ENCODE measurements at places on chromosomes 5 and 9. TPM values are rescaled to one million over a fixed set of nuclear protein-coding genes. Genes with fewer than 3 reads are reported as not detected.

- no peak for DNase-seq
Observed at GRCh38 chr9:78982849-78983248, 588.9 kb upstream of the TLE4 start.

- DNase-seq = no peak
Observed at GRCh38 chr5:3033033-3033755, 281.7 kb upstream of the IRX2 start.

DNA sequence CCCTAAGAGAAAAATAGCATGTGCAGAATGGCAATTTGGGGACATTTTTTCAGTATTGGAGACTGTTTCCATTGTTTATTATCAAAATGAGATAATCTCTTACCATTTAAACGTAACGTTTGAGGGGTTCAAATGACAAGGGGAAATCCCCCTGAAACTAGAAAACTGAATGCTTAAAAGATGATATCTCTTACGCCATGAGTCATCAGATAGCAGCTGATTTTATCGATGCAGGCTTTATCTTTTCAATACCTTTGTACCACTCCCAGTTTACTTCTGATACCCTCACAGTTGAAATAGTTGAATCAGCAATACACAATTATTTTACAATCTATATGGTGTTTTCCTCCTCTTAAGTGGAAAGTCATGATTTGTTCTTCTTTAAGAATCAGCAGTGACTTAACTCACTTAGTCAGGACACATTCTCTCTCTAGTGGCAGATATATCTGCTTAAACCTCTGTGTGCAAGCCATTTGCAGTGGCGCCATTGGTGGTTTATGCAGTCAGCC is 29.2 kb downstream of the OSMR start:
- DNase-seq = no peak

DNA sequence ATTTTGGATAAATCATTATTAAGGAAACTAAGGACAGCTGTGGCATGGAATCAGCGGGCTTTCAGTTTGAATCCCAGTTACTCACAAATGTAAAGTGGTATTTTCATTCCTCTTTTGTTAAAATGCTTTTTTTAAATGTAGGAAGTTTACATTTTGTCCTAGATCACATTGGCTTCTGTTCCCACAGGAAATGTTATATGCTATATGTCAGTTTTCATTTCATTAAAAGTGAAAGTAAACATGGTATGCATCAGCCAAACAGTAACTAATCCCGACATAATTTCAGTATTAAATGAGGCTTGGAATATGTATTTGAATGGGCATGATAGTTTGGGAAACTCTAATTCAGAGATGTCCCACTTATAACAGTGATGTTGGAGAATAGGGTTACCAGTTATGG is 18.6 kb upstream of the SMIM15 start:
- DNase-seq = no peak

The TAS2R1 gene
- not detected for total RNA-seq

The DNM1 gene
- 5.4 TPM for total RNA-seq

- DNase-seq = no peak
Observed at GRCh38 chr9:13627071-13627470, 347.6 kb upstream of the MPDZ start.

DNA sequence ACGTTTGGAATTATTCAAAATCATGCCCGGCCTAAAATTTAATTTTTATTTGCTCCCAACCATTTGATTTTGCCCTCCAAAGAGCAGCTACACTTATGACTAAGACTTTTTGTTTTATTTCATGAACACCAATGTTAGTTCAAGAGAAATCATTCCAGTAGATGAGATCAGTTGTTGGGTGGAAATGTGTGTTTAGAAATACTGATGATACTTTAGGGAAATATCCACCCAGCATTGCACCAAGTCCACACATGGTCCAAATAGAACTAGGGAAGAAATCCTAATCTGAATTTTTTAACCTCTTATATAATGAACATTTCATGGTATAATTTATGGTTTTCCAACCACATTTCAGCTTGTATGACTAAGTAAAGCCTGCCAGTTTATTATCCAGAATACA is 28.3 kb upstream of the GOLPH3 start:
- no peak for DNase-seq

DNA sequence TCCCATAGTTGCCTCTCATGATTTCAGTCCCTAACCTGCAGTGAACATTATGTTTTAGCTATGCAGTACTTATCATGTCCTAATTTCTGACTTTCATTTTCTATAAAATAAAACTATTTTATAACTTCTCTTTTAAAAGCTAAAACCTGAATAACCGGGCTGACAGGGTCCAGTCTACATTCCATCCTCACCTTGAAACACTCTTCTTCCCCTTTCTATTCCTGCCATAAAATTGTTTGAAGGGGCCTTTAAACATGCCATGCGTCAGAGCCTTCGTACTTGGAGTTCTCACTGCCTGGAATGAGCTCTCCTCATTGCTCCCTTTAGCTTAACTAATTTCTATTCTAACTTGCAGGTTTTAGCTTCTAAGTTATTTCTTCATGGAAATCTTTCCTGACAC is 143.0 kb upstream of the PRLR start:
- DNase-seq = no peak

DNA sequence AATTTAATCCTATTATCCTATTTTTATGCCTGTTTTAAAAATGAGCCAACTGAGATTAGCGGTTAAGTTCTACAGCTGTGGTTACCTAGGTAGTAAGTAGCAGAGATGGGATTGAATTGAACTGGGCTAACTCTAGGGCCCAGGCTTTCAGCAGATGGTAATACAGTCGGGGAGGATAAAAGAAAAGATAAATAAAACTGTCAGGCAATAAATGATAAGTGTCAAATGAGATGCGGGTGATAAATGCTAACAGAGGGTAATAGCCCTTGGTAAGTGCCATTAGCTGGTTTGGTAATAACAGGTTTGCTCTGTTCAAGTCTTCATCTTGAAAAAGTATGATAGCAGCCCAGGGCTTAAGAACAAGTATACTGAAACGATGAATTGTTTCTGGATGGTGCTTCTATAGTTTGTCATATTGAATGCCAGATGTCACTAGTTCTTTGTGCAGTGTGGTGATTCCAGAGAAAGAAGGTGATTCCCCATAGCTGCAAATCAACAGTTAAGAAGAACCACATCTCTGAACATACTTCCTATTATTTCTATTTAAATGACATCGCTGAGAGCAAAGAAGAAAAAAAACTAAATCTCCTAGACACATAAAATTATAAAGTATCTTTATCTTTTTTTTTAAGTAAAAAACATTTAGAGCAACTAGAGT is 360.8 kb upstream of the PANK3 start:
- no peak for DNase-seq

- DNase-seq = no peak
Observed at GRCh38 chr5:117414926-117415325, 840.3 kb upstream of the SEMA6A start.

DNA sequence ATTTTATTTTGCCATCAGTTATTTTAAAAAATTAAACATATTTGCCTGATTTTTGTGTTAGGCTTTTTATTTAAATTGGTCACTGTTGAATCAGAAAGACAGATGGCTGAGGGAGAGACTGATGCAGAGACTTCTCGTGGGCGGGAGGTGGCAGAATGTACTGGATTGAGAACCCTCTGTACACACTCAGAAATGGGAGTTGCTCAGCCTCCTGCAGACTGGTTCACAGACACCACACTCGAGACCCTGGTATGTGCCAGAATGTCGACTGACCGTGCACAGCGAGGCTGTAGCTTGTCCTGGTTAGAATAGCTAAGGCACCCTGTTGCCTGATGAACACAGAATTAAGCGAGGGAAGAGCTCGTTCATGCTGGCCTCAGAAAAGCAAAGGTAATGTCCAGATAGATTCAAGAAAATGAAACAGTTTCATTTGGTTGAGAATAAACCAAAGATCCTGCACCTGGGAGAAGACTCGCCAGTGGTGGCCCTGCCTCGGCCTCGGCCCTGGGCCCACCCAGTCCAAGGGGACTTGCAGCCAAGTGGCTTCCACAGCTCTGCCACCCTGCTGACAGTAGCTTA is 71.3 kb upstream of the OTULINL start:
- no peak for DNase-seq

GRCh38 chr9:34409154-34409553 is 32.5 kb upstream of the MYORG start:
- no peak for DNase-seq

GRCh38 chr9:29816954-29817703 is 2243.8 kb upstream of the C9orf72 start:
- no peak for DNase-seq

DNA sequence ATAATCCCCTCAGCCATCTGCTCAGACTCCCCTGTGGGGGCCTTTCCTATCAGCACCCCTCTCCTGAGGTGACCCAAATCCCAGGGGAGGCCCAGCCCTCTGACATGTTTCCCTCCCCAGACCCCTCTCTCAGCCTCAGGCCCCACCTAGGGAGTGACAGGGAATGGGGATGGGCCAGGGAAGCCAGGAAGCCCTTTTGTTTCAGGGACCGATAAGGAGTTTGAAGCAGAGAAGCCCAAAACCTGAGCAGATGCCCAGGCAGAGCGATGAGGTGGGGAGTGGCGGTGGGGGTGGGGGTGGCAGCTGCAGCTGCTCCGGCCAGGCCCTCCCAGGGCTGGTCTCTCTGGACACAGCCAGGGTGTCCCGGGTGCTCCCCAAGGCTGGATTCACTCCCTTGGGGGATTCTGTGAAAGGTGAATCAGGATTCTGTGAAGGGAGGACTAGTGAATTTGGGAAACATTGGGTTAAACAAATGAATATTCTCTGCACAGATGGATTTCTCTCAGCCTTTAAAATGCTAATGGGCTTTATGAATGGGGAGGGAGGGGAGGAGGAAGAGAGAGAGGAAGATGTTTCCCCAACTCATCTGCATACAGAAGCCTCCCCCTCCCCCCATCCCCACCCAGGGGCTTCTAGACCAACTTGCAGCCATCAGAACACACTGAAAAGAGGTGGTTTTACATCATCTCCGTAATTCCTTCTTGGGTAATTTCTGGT is 17.4 kb downstream of the AKNA start:
- peak; percentile 13 for DNase-seq

DNA sequence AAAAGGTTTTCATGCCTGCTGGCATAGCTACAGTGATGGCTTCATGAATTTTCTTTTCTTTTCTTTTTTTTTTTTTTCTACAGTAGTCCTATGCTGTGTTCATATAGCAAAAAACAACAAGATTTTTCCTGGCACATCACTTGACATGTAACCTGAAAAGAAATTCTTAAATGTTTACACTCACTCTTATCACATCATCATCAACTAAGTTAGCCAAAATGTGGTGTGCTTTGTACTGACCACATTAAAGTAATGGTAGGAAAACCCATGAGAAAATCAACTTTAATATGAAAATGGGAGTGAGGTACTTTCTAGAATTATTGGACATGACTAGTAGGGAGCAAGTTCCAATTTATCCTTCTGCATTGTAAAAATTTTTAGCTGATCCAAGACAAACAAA is 146.7 kb downstream of the SSBP2 start:
- no peak for DNase-seq

The ATP6V1G1 gene
- 64.4 TPM for total RNA-seq

- DNase-seq = no peak
Observed at GRCh38 chr5:23353286-23353685, 154.1 kb upstream of the PRDM9 start.

GRCh38 chr9:84966876-84967830 is 297.6 kb downstream of the NTRK2 start:
- no peak for DNase-seq

DNA sequence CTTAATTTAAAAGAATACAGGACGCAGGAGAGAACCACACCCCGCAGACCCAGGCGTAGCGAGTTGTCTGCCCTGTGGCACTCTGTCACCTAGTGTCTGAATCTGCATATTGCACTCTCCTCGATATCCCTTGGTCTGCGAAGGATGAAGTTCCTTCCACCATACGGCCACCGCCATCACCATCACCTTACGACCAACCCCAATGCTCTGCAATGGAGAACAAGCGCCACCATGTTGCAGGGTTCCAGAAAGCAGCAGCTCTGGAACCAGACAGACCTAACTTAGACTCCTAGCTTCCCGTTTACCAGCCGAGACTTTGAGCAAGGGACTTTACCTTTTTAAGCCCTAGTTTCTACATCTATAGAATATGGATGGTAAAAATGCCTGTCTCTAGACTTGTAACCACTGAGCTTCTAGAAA is 77.4 kb upstream of the DMRT1 start:
- peak; percentile 71 for DNase-seq

DNA sequence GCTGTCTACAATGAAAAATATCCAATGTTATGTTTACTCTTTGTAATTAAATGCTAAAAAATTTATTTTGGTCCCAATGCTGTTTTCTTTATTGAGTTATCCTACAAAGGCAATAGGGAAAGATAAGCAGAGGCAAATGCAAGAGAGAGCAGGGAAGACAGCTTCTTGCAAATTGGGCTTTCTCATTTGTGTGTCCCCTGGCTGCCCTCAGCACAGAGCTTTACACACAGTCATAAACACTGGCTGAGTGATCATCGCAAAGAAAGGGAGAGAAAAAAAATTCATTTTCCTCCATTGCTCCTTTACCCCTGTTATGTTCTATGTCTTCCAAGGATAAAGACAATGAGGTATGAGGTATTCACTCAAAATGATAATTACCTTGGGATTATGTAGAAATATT is 2.3 kb upstream of the TSSK1B start:
- DNase-seq = no peak

GRCh38 chr9:3810231-3810630 is 284.4 kb upstream of the RFX3 start:
- DNase-seq = no peak

GRCh38 chr9:80651044-80651443 is 1038.3 kb downstream of the TLE1 start:
- DNase-seq = no peak

The AGXT2 gene
- not detected for total RNA-seq

DNA sequence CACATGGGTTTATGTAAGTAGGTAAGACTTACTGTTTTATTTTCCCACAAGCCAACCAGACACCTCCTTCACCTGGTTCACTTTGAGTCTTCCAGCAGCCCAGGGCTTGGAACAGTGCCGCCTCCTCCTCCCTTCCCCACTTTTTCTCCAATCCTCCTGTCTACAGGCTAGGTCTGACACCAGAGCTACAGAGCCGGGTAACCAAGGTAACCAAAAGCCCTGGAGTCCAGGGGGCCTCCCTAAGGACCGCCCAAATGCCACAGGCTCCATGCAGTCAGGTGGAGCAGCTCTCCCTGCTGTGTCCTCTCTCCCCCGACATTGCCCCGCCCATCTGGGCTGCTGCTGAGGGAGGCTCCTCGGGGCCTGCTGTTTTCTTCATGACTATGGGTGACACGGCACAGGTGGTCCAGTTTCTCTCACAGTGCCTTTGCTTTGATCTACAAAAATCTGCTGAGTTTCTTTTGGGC is 138.0 kb upstream of the EFNA5 start:
- DNase-seq = no peak

DNA sequence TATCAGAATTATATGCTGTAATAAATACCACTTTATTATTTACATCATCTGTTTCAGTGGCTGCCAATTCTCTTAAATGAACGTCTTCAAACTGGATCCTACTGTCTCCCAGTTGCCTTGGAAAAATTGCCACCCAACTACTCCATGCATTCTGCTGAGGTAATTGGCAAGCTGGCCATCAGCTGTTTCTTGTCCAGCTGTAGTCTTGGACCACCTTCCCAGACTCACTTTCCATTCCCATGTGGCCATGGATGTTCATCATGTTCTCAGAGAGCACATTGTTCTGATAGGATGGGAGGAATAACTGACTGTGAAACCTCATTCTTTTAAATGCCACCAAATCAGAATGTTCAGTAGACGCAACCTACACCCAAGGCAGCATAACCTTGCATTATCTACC is 157.5 kb downstream of the DOCK8 start:
- DNase-seq = no peak

The NEK6 gene
- 7.7 TPM for total RNA-seq
